ENCODE measurements at places on chromosomes 7 and 10.

DNA sequence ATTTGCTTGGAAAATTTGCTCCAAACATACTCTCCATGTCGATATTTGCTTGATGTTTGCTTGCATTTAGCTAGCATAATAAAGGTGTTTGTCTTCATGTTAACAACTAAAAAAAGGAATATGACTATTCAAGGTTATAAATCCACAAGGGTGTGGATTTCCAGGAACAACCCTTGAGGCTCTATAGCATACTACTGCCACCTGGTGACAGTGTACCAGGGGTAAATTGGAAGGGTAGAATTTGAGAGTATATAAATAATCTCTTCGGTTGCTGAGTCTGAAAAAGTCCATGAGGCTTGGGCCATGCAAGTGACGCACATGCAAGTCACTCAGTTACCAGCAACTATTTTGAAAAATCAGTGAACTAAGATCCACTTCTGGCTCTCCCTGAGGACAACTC lies 68.4 kb downstream of the SLIT1 start:
- DNase-seq: no peak

- no peak for DNase-seq
Observed at GRCh38 chr7:50801907-50802306, 19.2 kb upstream of the GRB10 start.

DNA sequence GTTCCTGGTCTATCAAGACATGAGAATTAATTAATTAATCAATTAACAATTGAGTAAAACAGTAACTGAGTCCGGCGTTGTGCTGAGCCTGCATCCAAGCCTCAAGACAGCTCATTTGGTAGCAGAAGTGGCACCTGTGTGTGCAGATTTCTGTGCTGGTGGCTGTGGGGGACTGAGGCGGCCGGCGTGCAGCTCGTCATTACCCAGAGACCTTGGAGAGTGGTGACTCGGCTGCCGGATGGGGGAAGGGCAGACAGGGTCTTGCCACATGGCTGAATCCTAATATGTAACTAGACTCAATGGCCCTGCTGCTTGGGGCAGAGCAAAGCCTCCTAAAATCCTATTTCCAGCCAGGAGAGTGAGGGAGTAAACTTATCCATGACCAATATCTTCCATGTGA lies 510.2 kb downstream of the TCERG1L start:
- DNase-seq: no peak

DNA sequence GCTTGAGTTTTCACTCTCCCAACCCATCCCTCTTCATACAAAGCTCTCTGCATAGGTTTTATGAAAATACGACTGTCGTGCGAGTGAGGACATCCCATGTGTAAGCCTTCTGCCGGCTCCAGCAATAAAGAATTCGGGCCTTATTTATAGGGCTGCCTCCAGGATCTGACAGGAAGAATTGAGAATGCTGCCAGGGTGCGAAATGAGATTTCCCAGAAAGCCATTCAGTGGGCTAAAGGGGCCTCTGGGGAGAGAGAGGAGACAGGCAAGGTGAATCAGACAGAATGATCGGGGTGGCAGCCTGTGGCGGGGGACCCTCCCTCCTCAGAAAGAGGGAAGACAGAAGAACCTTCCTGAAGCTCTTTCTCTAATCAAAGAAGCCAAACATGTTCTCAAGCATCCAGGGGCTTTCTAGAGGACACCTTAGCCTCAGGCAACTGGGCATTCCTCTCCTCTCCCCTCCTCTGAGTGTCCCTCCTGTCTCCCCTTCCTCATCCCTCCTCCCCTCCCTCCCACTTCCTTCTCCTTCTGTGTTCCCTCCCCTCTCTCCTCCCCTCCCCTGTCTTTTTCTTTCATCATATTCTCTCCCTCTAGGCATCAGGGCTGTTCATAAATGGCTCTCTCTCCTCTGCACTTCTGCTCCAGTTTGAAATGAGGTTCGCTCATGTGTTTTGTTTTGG lies 410.9 kb downstream of the TYW1 start:
- DNase-seq: no peak

GRCh38 chr10:26797340-26797739 lies 63.4 kb downstream of the ABI1 start:
- DNase-seq: no peak
